HFF-Myc (cell line): ENCODE measurements at places on chromosomes 16 and 17.

DNA sequence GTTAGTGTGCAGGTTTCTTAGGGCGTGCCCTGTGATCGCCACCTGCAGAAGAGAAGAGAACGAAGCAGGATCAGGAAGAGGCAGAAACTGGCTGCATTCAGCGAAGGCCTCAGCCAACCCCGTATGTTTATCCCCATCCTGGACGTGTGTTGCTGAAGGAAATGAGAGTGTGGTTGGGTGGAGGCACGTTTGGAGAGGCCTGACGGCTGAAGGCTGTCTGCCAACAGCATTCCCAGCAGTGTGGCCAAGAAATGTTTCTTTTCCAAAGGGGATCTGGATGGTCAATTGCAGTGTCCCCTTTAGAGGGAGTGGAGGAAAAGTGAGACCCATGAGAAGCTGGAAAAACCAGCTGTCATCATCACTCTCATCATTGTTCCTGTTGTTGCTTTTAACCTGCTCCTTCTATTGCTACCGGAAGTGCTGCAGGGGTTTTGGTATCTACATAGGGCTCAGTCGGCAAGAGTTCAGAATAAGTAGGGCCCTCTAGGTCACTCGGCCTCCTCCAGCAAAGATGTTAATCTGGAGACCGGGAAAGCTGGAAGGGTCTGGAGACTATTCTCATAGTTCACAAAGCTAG is 46.5 kb upstream of the SLC47A1 start:
- no peak for DNase-seq

DNA sequence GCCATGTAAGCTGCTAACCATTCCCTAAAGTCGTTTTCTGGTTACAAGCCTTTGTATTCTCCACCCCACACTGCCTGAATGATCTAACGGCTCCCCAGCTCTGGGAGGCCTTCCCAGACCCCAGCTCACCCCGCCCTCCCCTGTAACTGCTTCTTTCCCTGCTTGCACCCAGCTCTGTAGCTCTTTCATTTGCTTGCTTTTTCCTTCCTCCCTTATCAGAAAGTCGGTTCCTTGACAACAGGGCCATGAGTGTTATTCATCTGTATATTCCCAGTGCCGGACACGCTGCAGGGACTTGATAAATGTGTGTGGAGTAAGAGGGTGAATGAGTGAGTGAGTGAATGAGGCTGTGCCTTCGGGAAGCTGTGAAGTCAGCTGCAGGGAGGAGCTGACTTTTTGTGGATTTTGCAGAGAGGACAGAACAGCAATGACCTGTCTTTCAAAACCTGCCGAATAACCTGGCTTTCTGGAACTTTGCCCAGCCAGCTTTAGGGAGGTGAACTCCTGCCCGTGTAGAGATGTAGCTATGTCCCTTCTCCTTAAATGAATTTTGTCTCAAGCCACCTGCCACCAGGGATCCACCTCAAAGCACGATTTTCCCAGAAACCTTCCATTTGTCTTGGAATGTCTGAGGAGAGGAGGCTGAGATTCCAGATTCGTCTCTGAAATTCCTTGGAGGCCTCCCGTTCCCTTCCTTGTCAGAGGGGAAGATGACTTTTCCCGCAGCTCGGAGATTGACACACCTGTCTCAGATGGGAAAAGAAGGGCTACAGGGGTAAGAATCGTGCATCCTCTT is 20.0 kb upstream of the CACNG4 start:
- no peak for DNase-seq

DNA sequence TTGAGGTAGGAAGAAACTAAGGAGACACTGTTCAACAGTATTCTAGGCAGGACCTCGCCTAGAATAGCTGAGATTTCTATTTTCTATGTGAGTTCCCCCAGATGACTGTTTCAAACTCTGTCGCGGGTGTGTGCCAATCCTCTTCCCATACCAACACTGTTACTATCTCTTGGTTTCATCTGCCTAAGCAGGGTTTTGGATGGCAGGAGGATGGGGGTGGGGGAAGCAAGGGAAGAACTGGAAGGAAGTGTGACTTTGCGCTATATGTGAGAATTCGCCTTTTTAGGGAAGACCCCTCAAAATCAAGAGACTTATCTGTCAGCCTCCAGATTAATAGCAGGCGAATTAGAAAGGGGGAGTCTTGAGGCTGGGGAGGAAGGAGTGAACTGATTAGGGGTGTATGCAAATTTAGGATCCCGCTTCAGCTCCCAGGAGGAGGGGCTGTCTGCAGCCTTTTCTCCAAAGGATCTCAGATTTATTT is 521 bp upstream of the G6PC3 start:
- no peak for DNase-seq

GRCh38 chr16:52141871-52142270 is 405.1 kb downstream of the TOX3 start:
- DNase-seq = no peak

GRCh38 chr16:80803339-80804055 is 901 bp downstream of the CDYL2 start:
- DNase-seq = no peak

- DNase-seq = no peak
Measured at GRCh38 chr16:54309341-54309740, 22.8 kb upstream of the IRX3 start.

DNA sequence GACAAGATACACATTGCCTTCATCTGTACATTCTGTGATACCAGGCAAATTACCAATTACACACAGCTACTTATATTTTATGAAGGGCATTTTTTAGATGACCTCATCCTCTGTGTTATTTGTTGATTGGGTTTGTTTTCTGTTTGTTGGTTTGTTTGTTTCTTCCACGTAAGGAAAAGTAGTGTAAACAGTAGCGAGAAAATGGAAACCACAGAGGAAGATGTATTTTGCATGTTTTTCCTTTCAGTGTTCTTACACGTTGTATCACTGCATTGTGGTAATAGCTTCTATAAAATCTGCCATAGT is 12.9 kb downstream of the C17orf58 start:
- no peak for DNase-seq
